ENCODE measurements at places on chromosomes 7 and 10.

DNA sequence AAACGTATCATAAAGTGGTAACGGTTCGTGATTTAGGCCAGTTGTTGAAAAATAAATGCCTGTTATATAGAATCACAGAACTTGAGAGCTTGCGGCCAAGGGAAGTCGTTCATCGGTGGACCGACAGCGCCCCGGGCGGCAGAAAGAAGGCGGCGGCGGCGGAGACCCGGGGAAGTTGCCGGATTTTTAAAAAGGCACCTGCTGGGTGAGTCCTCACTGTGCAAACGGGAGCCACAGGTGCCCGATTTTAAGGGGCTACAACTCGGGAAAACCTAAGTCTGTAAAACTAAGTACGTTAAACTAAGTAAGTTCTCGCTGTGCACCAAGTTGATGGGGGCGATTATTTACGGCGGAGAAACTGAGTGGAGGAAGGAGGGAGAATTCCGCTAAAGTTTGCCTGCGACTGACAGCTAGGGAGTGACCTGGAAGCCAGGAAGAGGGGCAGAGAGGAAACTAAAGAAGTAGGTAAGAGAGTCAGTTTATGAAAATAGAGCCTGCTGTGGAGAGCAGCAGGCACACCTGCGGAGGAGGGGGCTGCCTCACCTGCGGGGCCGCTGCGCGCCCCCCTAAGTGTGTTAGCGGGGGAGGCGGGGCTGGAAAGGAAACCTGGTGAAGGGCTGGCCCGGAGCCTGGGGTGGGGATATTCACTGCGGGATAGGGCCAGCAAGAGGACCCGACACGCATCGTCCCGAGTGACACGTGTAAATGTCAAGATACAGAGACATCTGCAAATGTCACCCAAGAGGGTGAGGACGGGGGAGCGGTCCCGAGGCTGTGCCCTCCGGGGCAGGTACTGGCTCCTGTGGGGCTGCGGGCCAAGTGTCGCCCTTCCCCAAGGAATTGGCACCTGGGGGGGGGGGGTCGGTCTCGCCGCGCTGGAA is 996 bp downstream of the ADAM12 start:
- DNase-seq: peak; percentile 45

- DNase-seq: no peak
Measured at GRCh38 chr10:111836571-111836970, 347.0 kb downstream of the GPAM start.

- DNase-seq: no peak
Measured at GRCh38 chr7:167090-167855, 25.1 kb upstream of the FAM20C start.

DNA sequence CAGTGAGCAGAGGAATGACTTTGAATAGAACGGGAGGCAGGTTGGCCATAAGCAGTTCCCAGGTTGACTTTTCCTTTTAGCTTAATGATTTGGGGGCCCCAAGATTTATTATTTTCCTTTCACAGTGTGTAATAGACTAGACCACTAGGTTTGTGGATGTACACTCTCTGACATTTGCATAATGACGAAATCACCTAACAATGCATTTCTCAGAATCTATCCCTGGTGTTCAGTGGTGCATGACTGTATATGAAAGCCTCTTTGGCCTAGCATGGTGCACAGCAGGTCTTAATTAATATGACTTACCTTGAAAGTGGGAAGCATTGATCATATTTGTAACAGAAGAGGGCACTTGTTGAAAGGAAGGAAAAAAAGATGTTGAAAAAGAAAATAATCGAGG is 761.9 kb downstream of the TYW1 start:
- DNase-seq: no peak

DNA sequence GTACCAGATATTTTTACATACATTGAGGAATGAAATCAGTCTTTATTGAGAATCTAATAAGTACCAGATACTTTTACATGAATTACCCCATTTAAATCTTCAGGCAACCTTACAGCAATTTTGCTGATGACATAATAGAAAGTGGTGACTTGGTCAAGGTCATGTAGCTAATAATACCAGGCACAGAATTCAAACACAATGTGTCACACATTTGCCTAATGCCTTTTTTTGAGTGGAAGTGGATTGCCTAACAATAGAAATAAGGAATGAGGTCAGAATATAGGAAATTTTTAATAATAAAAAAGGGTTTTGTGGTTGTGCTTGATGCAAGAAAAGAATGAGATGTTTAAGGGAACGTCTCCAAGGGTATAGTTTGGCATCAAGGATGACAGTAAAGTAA is 466.6 kb upstream of the IGFBP3 start:
- no peak for DNase-seq

- DNase-seq: no peak
Measured at GRCh38 chr10:72081210-72081609, 7.1 kb downstream of the SPOCK2 start.

- DNase-seq: no peak
Measured at GRCh38 chr10:112955582-112956421, 5.8 kb downstream of the TCF7L2 start.

GRCh38 chr7:139748373-139748765 is 29.4 kb downstream of the HIPK2 start:
- DNase-seq: no peak

DNA sequence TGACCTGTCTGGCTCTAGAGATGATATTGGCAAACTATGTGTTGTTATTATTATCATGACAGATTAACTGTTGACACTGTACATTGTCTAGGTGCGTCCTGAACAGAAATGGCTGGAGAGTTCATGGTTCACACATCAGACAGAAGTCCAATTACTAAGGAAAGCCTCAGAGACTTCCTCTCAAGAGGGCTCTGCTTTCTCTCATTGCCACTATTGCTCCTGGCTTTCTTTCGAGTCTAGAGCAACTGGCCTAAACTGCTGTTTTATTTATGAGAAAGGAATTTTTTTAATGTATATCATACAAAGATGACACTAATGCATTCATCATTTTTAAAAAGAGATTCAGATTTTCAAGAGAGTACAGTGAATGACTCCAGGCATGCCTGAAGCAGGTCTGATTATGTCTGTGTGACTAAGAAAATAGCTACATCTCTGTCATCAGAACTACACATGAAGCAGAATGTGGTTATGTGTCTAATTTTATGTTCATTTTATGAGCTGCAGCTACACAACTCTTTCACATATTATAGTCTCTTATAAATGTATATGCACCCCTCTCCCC is 30.4 kb downstream of the NRCAM start:
- no peak for DNase-seq

DNA sequence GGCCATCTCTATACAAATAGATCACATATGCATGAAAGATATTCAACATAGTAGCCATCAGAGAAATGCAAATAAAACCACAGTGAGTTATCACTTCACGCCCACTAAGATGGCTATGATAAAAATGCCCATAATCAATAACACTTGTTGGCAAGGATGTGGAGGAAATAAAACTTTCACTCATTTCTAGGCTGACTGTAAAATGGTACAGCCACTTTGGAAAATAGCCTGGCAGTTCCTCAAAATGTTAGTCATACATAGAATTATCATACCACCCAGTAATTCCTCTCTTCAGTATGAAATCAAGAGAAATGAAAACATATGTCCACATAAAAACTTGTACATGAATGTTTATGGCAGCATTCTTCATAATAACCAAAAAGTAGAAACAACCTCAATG is 324.9 kb downstream of the LRRTM3 start:
- DNase-seq: no peak

GRCh38 chr10:8213735-8214134 is 159.2 kb downstream of the GATA3 start:
- DNase-seq: no peak

GRCh38 chr7:137454246-137454724 is 110.8 kb upstream of the PTN start:
- DNase-seq: no peak

DNA sequence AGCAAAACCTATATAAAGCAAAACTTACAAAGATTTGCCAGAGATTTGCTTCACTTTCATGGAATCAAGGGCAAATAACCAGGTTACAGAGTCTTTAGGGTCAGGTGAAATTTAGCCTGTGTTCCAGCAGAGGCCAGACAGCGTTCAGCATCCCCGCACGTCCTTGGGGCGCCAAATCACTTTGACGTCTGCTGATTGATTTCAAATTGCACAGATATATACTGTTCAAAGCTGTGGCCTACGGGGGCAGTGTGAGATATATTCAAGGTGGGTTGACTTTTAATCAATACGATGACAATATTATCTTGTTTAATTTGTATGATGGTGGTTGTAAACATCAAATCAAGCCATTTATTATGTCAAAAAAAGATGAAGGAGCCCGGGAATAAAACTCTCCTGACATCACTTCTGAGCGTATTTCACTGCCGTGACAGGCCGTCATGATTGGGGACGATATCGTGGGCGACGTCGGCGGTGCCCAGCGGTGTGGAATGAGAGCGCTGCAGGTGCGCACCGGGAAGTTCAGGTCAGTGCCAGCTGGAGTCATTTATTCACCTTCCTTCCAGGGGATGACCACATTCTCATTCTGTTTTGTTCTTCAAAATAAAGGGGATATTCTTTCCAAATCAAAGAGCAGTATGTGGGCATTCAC is 55.2 kb downstream of the LHPP start:
- DNase-seq: no peak

- DNase-seq: no peak
Measured at GRCh38 chr7:4951304-4951703, 7.7 kb downstream of the MMD2 start.

DNA sequence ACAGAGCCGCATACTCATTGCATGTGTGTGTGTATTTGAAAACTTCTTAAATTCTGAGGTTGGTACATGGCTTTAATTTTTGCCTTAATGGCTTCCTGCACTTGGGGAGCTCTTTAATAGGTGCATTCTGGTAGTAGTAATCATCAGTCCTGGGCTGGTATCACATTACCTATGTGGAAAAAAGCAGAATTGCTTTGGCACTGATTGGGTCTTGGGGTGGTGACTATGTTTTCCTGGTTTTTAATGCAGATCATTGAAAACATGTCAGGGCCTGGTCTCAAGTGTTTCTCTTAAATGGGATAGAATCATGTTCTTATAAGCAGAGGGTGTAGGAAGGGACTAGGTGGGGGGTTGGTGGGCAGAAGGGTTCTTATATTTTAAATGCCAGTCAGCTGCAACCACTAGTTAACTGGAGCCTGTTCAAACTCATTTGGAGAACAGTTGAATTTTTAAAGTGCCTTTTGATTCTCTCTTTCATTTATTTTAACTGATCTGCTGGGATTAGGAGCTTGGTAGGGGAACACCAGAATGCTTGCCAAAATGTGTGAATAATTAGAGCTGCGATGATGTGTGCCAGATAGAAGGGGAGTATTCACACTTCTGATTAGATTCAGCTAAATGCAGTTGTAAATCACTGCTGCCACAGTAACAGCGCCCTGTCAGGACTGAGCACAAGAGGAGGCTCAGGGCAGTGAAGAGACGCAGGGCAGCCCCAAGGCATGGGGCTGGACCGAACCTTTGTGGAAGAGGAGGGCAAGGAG is 633.5 kb upstream of the GALNT17 start:
- no peak for DNase-seq

DNA sequence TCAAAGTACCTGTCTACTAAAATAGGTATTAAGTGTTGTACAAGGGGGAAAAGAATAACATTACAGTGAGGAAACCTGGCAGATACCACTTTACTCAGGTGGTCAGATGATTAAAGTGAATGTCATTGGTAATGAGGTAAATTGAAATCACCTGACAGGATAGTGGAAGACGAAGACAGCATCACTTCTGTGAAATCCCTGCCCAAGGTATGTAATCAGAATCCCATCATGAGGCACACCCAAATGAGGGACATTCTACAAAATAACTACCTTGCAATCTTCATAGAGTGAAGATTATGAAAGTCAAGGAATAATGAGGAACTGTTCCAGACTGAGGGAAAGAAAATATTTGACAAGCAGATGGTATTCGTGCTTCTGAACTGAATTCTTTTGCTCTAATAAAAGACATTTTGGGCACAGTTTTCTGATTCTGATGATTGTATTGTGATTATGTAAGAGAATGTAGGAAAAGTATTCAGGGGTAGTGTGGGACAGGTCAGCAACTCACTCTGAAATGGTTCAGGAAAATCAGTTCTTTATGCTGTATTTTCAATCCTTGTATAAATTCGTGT is 33.3 kb upstream of the ARMS2 start:
- no peak for DNase-seq

GRCh38 chr7:107995184-107996071 is 7.5 kb downstream of the LAMB1 start:
- DNase-seq: no peak

GRCh38 chr7:147400221-147400689 is 1190.3 kb upstream of the C7orf33 start:
- DNase-seq: no peak

- DNase-seq: no peak
Measured at GRCh38 chr7:157625973-157626742, 289.4 kb downstream of the DNAJB6 start.

GRCh38 chr7:107032050-107032449 is 12.5 kb upstream of the PRKAR2B start:
- no peak for DNase-seq

- DNase-seq: peak; percentile 14
Measured at GRCh38 chr7:50662041-50662694, 97.0 kb upstream of the DDC start.

DNA sequence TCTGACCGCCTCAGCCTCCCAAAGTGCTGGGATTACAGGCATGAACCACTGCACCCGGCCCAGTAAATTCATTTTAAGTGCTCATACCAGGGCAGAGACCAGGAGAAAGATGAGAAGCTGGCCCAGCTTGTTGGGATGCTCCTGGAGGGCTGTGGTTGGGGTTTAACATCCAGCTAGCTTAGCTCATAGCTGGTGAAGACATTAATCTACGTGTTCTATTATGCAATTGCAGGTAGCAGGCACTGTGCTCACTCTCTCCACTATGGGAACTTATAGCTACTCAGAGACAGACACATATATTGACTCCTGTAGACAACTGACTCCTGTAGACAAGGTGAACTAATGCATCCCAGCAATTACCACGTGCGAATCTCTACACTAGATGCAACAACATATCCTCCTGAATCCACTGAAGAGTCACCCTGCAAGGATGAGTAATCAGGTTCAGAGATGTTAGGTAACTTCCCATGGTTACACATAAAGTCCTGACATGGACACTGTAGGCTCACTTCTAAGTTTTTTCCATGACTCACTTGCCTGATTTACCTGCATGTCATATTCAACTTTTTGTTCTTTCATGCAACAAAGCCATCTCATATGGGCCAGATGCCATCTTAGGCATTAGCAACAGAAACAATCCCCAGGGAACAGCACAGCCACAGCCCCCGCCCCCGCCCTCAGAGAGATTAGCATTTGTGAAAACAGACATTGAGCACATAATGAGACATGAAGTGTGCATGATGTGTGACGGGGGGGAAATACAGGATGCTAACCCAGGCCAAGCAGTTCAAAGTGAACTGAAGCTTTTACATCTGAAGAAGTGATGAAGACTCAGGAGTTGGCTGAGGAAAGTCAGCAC is 37.2 kb downstream of the ERLIN1 start:
- no peak for DNase-seq

- no peak for DNase-seq
Measured at GRCh38 chr7:3371601-3372000, 70.5 kb downstream of the SDK1 start.

GRCh38 chr10:79067241-79068202 is 1.2 kb upstream of the ZMIZ1 start:
- DNase-seq: peak; percentile 80

DNA sequence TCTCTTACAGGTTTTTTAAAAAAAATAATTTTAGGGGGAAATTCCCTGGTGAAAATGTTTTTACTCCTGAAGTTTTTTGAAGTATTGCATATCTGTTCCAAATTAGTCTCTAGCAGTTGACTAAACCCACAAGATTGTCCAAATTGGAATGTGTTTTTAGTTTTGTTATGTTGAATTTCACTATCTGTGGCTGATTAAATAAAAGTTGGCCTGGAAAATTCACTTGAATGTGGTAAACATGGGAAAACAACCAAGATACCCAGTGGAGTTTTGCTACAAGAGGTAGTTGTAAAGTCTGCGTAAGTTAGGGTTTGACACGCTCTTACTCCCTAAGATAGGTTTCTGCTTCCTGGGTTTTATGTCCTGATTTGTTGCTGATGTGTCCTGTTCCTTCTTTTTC is 3.3 kb downstream of the TSGA13 start:
- no peak for DNase-seq

All from activated effector memory CD4-positive, alpha-beta T cell treated with Interleukin-2 at 50 U/mL for 16 hours (primary cell).